NCI-H1436 treated with DMSO at 0.1 percent for 48 hours (cell line): ENCODE measurements at places on chromosomes 2 and 18.

DNA sequence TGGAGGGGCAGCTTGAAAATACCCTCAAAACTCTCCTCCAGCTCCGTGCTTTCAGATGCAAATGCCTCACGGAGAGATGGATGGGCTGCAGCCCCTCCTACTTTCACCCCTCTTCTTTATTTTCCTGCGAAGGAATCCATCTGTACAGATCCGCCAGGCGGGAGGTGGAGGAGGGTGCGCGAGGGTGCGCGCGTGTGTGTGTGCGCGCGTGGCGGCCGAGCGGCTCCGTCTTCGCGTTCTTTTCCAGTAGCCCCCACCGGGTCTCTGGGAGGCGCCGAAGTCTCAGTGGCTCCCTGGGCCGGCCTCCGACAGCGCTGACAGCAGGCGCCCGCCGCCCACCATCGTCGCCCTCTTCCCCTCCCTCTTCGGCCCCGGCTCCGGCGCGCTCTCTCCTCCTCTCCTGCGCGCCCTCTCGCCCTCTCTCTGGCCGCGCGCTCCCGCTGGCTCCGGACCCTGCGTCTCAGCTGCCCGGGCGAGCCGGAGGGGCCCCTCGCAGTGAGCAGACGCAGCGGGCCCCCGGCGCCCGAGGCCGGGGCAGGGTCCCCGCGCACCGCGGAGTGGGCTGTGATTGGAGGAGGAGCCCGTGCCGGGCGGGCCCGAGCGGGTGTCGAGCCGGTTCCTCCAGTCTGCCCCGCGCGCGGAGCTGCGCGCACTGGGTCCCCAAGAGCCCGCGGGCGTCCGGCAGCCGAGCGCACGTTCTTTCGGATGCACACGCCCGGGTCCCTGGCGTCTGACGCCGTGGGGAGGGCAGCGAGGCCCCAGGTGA lies at the start of gene CDH7:
Gene CDH7 (plus strand): TSS at position 624 of the 766 bp plus-strand sequence. CDS start 11,831 bp downstream, outside the sequence.
- DNase-seq: no peak

DNA sequence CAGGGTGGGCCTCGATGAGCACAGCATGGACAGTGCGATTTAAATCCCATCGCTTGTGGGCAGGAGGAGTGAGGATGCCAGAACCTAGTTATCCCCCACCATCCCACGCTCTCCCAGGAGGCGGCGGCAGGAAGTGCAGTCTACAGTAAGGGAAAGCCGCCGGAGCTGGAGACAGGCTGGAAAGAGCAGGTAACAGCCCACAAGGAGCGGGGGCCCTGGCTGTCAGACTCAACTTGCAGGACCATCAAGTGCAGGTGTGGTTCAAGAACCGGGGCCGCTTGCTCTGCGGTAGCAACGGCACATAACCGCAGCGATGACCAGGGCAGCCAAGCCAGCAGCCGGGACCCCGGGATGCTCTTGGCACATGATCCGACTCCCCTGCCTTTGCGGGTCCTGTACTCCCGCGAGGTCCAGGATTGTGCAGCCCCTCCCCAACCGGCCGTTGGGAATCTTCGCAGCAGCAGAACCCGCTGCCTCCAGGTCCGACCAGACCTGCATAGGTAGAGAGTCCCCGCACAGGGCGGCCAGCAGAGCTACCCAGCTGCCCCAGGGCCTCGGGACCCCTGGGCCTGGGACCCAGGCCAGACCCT lies 82.1 kb downstream of the BIN1 start:
- no peak for DNase-seq

GRCh38 chr2:158969162-158969714 lies 798 bp downstream of the TANC1 start:
- DNase-seq: no peak

DNA sequence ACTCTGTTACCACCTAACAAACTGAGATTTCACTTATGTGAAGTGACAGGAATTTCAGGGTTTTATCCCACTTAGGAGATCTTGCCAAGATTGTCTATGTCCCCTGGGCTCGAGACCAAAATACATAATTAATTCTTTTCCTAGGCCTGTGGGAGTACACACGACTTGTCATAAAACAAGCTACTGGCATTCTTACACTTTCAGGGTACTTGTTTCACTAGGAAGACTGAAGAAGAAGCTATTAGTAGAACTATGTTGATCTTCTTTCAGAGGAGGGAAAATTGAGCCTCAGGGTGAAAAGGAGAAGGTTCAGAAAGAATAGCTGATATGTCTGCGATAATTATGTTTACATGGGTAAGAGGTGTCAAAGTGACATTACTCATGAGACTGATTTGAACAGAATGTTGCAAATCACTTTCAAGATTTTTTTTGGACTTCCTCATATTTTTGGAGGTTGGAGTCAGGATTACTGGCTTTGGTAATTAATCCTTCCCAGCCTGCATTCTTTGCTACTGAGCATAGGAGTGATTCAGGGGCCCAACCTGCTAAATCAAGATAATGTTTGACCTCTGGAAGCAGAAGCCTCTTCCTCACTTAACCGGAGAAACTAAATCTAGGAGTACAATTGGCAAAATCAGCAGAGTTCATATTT lies 240.0 kb upstream of the NT5C1B start:
- DNase-seq: no peak
